ENCODE measurements at places on chromosomes 5 and 9. TPM values are rescaled to one million over a fixed set of nuclear protein-coding genes. Genes with fewer than 3 reads are reported as not detected.
A peak's percentile ranks its signal among the peaks of the same experiment; 100 is the strongest.

- no peak for DNase-seq
Measured at GRCh38 chr5:124648902-124649467, 97.5 kb downstream of the ZNF608 start.

Gene ACOT12
- not detected for total RNA-seq

GRCh38 chr9:110049699-110050450 lies 158.1 kb downstream of the C9orf152 start:
- DNase-seq, result peak; percentile 34

DNA sequence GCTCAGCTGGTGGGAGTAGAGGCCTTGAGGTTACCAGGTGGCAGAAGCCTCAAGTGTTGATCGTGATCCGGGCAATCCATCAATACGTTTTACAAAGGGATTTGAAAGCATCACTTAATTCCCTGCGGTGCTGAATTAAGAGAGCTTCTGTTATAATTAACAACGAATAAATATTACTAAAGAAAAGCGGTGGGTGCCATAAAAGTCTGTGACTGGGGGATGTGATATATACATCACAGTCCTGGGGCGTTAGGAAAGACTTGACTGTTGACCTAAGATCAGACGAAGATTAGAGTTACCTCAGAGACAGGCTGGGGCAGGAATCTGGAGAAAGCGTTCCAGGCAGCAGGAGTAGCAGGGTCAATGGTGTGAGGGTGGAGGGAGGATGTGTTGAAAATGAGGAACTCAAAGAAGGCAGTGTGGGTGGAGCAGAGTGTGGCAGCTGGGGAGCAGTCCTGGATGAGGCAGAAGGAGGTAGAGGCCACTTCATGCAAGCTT lies 6.7 kb upstream of the C5orf63 start:
- DNase-seq, result no peak

- DNase-seq, result no peak
Measured at GRCh38 chr5:71011194-71011792, 13.8 kb downstream of the NAIP start.

Gene SLCO6A1
- not detected for total RNA-seq

Gene PCDHB8
- 0.27 TPM for total RNA-seq

DNA sequence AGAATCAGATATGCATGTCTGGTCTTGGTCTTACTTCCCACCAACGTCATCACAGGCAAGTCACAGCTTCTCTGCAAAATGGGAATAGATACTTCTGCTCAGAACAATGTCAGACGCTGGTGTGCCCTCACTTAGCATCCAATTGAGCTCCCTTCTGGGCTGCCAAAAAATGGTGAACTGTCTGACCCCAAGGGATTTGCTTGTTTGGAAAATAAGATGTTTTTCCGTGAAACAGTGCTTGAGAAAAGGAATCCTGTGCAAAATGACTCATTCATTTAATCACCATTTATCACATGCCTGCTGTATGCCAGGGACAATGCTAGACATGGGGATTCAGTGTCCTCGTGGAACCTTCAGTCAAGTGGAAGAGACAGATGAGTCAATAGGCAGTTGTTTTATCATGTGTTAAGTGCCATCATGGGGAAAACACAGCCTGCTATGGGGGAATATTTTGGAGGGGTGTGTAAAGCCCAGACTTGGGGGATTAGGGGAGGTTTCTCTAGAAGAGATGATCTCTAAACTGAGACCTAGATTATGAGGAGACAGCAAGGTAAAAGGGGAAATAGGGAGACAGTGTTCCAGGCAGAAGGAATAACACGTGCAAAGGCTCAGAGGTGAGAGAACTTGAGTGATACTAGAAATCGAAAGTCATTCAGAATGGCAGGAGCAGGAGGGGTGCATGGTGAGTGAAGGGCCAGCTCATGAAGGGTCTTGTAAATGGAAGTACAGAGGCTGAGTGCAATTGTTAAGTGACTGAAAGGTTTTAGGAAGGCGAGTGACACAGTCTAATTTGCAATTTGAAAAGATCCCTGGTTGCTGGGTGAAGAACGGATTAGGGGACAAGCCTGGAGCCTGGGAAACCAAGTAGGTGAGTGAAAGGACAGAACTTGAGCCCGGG lies 3.9 kb downstream of the NIPAL4 start:
- DNase-seq, result no peak

- DNase-seq, result peak; percentile 77
Measured at GRCh38 chr5:130333089-130333488, 428.8 kb downstream of the CHSY3 start.

GRCh38 chr5:21826884-21827283 lies 1026.3 kb downstream of the CDH12 start:
- no peak for DNase-seq

Gene CNTFR
- total RNA-seq, result not detected

DNA sequence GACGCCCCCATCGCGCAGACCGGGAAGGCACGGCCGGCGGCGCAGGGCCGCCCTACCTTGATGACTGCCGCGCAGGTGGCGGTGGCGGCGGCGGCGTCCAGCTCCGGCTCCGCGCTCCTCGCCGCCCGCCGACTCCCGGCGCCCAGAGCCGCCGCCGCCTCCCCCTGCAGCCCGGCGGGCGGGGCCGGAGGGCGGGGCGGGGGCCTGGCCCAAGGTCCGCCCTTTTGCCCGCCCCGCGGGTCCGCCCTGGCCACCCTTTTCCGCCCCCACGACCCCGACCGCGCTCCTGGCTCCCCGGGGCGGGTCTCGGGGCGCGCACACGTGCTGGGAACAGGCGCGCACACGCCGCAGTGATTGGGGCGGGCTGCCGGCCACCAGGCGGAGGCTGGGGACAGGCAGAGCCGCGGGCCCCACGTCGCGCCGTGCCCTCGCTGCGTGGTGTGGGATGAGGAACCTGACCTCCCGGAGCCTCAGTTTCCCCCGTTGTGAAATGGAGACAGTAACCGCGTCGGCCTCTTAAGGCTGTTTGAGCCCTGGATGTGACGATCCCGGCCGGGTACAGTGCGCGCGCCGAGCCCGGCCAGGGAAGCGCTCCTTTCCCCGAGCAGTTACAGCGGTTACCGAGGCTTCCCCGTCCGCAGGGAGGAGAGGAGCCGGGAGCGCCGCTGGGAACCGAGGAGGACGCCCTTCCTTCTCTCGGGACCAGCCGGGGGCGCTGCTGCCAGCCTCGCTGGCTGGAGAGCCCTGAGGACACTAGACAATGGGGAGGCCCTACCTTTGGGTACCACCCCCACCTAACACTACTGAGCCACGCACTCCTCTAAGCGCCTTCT lies at the start of gene CORO2A:
Gene CORO2A, minus strand, starts transcription at position 135 of the 833 bp plus-strand sequence. CDS start 34,977 bp downstream, outside the sequence.
- DNase-seq, result peak; percentile 41

DNA sequence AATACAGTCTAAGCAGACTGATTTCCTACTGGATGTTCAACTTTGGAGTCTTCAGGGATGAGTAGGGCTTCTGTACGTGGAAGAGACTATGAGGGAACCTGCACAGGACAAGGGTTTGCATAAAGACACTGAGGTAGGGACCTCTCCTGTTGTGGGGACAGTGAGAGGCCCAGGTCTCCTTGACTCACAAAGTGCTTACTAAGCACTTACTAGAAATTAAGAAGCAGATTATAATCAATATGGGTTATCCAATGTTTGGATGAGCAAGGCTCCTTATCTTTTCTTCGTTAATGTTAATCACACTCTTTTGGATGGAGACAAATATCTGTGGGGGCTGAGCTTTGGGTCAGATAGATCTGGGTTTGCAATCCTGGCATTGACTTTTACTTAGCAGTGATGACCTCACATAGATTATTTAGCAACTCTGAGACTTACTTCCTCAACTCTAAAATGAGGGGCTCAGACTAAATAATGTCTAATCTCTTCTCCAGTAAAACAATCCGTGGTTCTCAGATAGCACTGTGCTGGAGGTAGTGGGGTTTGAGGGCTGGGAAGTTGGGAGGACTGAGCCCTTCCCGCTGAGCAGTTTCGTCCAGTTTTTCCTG lies 45.9 kb downstream of the PDCD1LG2 start:
- DNase-seq, result no peak

Gene PCDHB2
- 0.82 TPM for total RNA-seq

Gene UBE2D2
- 137 TPM for total RNA-seq

Gene CDH9
- total RNA-seq, result 0.16 TPM

DNA sequence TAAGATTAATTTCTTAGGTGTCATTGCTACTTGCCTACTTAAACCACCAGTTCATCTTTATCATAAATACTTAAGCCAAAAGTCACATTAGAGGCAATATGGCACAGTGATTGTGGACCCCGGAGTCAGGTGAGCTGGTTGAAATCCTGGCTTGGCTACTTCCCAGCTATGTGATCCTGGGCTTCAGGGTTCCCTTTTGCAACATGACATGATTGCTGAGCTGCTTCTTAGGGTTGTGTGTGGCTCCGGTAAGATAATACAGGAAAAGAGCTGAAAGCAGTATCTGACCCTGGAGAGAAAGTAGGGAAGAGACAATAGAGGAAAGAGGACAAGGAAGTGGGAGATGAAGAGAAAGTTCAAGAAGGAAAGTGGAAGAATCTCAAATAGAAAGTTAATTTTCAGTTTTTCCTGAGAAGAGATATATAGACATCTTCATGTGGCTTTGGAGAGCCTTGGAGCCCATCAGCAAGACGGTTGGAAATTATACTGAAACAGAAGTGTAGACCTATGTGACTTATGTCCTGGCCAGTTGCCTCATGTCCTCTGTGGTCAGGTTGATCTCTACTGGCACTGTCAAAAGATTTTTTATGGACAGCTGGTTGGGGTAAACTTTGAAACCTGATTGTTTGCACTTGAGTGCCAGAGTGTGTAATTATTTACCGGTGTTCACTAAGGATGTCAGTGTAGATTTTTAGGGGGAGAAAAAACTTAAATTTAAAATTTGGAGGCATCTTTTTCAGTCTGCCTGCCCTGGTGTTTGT lies 93.2 kb downstream of the GHR start:
- DNase-seq, result no peak

DNA sequence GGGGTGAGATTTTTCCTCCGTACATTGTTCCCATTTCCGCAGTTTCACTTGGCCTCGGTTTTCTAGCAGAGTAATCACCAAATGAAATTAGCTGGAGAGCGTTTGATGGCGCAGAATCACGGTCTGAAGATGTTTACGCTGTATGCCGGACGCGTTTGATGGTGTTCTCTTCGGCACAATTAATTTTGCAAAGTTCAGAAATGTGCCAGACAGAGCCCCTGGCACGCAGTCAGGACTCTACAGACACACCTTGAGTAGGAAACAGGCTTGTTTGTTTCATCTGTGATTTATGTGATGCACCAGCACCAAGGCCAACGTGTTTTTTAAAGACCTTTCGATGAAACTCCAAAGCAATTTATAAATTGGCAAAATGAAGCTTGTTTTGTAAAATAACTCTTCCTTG lies 863 bp upstream of the LIFR start:
- DNase-seq, result no peak

Gene CBY3
- total RNA-seq, result not detected

DNA sequence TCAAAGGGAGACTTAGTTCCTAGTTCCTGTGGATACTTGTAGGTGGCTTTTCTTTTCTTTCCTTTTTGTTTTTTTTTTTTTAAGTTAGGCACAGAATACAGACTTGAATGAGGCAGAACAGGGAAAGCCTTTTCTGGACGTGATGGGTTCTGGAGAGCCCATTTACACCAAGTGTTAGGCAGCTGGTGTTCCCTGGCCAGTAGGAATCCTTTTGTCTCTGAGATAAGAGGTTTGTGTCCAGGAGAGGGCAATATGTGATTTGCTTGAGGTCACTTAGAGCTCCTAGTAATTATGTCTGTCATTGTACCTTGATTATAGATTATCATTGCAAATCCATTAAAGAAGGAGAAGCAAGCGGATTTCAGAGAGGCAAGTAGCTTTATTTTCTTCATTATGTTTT lies 9.1 kb downstream of the MEGF10 start:
- no peak for DNase-seq

- peak; percentile 75 for DNase-seq
Measured at GRCh38 chr9:124771867-124772679, 962 bp upstream of the NR6A1 start.

- peak; percentile 51 for DNase-seq
Measured at GRCh38 chr5:151675611-151676313, 11.0 kb downstream of the SPARC start.
